ENCODE measurements at places on chromosomes 6 and 20.

DNA sequence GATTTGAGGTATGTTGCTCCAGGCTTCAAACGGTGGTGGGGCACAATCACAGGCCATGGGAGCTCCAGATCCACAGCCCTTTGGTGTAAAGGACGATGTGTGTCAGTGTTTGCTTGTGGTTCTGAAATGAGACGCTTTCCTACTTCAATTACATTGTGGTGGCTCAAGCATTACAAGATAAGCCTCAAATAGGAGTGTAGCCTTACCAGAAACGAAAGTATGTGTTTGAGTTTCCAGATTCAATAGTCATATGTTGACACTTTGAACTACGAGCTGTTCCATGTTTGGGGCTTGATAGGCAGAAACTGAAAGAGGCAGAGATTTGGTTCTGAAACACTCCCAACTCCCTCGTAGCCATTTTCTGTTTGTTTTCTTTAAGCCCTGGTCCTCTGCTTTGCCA, 187.1 kb downstream of the MYLK4 start:
- DNase-seq: no peak

GRCh38 chr20:41387444-41387851, 20.8 kb upstream of the EMILIN3 start:
- DNase-seq: no peak

- no peak for DNase-seq
These were observed 154.9 kb downstream of the TSHZ2 start for GRCh38 chr20:53127027-53127426.

- no peak for DNase-seq
These were observed 416 bp upstream of the POLR1H start for GRCh38 chr6:30060606-30061091.

DNA sequence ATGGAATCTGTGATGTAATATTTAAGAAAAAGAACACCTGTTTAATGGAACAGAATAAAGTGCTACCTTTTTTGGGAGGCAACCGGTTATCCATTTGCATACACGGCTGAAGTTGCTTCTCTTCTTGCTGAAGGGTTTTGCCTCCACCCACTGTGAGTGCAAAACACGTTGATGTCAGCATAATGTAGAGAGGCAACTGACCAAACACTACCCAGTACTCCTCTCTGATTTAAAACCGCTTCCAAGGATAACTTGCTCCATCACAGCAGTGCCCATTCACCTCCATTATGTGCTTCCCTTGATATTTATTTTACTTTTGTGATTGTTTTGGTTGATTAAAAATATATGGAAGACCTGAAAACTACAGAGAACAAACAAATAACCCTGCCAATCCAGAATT, 1.4 kb downstream of the SLC17A1 start:
- no peak for DNase-seq

GRCh38 chr6:144162977-144163376, 12.7 kb downstream of the STX11 start:
- DNase-seq: no peak

DNA sequence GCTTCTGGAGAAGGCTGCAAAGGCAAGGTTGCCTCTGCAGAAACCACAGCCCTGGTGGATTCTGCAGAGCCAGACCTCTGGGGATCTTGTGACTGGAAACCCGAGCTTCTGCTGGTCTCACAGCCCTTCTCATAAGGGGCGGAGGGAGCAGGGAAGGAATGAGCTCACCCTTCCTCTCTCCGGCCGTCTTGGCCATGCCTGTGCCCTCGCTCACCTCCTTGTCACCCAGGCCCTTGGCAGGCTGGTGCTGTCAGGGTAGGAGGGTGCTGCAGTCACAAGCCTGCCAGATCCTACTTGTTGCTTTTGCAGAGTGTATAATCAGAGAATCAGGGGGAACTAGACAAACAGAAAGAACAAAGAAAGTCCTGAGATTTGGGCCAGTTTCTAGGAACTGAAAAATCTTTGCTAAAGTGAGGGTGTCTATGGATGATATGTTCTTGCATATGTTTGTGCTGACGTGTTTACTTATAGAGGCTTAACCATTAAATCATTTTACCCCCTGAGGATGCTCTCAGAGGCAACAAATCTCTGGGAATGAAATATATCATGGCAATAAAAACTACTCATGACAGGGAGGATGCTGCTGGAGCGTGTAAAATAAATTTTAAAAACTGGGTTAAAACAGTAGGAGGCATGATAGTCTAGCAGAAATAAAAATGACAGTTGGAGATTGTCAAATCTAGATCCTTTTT, 244.9 kb upstream of the SOX4 start:
- DNase-seq: no peak

DNA sequence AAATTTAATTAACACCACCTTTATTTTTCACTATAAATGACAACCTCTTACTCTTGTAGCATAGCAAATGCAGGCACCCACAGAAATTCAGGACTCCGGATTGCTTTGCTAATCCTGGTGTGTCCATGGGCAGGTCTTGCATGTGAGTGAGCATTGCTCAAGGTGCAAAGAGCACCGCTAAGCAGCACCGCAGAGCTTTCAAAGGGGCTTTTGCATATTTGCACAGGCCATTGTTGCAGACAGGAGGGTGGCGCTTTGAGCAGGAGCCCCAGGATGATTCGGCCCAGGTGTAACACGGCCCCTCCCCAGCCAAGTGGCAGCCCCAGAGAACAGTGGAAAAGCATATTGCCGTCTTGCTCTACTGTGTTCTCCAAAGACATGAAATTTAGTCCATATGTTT, 293.2 kb downstream of the NRN1 start:
- DNase-seq: no peak

GRCh38 chr6:117477988-117478852, 4.3 kb upstream of the DCBLD1 start:
- no peak for DNase-seq

DNA sequence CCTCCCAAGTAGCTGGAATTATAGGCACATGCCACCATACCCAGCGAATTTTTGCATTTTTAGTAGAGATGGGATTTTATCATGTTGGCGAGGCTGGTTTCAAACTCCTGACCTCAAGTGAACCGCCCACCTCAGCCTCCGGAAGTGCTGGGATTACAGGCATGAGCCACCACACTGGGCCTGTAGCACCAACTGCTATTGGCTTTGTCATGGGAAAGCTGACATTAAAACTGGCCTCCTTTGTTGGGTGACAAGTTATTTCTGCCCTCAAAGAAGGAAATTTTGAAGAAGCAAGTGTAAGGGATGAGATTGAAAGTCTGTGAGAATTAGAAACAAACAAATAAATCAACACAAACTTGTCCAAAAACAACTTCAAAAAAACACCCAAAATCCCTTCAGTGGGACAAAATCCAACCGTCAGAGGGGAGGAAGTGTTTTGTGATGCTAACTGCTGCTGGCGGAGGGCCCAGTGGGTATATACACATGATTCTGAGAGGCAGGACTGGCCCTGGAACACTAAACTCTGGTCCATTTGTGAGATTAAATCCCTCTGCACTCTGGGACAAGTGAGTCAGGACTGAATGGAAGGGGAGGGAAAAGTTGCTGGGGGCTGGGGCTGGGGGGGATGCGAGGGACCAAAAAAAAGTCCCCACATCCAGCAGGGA, 87.5 kb upstream of the NAA20 start:
- no peak for DNase-seq

GRCh38 chr6:88472851-88473525, 306.8 kb upstream of the CNR1 start:
- DNase-seq: no peak

DNA sequence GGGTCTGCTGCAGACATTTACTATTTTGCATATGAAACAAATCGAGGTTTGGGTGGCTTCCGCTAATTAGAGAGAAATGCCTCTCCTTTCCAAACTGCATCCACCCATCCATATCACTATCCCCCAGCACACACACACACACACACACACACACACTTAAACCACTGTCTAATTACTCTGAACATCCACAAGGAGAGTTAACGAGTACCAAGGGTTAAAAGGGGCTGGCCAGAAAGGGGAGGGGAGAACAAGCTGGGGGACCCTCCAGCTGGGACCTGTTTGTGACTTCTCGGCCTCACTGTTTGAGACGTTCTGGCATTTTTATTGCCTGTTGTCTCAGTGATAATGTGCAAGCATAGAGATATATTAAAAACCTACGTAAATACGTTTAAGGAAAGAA, 261.2 kb downstream of the FOXC1 start:
- DNase-seq: no peak

DNA sequence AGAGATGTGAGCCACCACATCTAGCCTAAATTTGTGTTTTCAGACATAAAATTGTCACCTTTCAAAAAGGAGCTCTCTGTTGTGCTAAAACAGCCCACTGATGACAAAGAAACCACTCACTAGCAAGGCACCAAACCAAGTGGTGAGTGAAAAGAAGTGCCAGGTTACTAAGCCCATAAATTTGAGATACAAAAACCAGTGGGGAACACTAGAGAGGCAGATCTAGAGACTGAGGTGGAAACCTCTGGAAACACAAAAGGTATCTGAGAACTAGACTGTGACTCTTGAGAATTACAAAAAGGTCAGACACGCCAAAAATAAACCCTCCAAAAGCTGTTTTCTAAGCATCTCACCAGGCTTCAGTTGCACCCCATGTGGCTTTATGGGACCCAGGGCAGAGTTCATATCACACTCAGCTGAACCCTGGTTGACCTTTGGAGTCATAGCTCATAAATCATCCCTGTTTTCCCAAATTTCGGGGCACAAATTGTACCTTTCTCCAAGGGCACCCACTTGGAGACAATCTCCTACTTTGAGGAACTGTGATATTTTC, 24.2 kb downstream of the SAMD3 start:
- no peak for DNase-seq

DNA sequence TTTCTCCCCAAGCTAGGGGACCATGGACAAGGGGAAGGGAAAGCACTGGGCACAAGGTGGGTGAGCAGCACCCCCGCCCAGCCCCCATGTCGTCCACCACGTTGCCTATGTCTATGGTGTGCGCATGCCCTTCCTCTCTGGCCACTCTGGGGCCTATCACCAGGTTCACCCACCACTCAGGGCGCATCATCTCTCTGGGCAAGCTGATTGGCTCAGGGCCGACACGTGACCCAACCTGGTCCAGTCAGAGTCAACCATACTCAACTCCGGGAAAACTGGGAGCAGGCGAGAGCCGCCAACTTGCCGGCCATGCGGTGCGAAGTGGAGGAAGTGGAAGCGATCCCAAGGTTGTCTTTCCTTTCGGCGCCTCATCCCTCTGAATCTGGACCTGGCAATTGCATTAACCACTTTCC, 25.9 kb downstream of the ACSS1 start:
- DNase-seq: no peak

- DNase-seq: peak; percentile 62
These were observed 33.5 kb downstream of the CARMIL1 start for GRCh38 chr6:25312703-25313102.

- DNase-seq: no peak
These were observed 9.6 kb downstream of the C20orf203 start for GRCh38 chr20:32664012-32664677.

GRCh38 chr6:44052419-44053023, 74.7 kb downstream of the MRPL14 start:
- DNase-seq: no peak

GRCh38 chr6:89348372-89348771, 4.2 kb downstream of the UBE2J1 start:
- DNase-seq: no peak

- no peak for DNase-seq
These were observed 67.0 kb downstream of the FAM50B start for GRCh38 chr6:3916211-3916610.

- DNase-seq: no peak
These were observed 182.7 kb downstream of the TAF4 start for GRCh38 chr20:61882716-61883615.

DNA sequence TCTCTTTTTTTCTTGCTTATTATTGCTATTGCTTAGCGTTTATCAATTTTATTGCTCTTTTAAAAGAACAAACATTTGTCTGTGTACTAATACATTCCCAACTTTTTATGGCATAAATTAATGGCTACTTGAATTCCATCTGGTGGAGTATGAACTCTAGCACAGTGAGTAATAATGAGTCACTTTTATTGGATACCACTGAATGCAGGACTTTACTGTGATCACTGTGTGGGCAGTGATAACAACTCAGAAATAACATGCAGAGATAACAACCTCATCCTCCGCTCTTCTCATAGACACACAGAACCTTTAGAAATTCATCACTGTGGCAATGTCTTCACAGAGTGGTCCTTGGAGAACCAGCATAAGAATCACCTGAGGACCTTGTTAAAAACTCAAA, 174.9 kb upstream of the PRND start:
- DNase-seq: peak; percentile 83

- DNase-seq: no peak
These were observed 85.2 kb downstream of the KIF16B start for GRCh38 chr20:16488086-16488485.

DNA sequence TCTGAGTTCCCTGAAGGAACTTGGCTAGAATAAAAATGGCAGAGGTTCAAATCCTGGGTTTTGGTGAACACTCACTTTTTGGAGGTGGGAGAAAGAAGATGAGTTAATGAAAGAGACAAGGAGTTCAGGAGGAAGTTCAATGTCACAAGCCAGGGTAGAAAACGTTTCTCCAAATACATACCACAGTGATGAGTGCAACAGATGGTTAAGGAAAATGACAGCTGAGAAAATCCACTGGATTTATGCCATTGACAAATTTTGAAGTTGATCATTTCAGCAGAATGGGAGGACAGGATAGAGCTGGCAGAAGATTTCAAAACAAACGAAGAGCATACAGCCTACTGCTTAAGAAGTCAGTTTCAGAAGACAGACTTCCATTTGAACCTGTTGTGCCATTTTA, 122.7 kb downstream of the GFRAL start:
- no peak for DNase-seq

DNA sequence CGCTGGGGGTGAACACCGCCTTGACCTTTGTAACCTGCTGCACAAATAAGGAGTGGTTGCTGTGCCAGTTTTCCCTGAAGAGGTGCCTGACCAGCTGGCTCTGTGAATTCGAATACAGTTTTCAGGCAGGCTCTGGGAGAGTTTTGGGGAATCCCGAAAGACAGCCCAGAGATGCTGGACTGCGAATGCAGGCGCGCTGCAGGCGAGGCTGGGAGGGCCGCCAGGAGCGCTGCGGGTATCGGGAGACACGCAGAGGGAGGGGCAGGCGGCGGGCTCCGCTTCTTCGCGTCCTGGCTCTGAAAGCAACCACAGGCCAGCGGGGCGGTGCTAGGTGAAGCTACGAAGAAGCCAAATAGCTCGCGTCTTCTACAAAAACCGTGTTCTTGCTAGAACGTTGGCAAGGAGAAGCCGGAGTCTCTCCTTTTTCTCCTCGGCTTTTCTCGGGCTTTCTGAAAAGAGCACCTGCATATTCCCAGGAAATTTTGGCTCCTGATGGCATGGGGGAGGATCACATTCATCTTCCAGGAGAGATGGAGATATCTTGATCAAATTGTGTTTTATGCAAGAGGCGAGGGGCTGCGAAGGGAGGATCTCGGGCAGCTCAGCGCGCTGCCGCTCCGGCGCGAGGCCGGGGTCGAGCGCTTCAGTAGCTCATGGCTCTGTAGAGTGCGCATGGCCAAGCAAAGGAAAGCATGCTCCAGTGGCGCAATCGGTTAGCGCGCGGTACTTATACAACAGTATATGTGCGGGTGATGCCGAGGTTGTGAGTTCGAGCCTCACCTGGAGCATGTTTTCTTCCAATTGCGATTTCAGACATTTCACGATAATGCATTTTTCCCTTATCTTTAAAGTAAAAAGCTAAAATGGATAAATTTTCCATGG, 158.1 kb upstream of the ZNF184 start:
- no peak for DNase-seq

- DNase-seq: no peak
These were observed 92.7 kb downstream of the PHACTR3 start for GRCh38 chr20:59697068-59697467.

- no peak for DNase-seq
These were observed 55.3 kb upstream of the GPR6 start for GRCh38 chr6:109922851-109923250.

All from BJ (cell line).